Nephron progenitor cell (in vitro differentiated cells): ENCODE measurements at places on chromosomes 11 and 22.
A peak's percentile ranks its signal among the peaks of the same experiment; 100 is the strongest.

- DNase-seq = peak; percentile 22
Observed at GRCh38 chr22:32309585-32310251, 47.9 kb upstream of the RFPL3 start.

DNA sequence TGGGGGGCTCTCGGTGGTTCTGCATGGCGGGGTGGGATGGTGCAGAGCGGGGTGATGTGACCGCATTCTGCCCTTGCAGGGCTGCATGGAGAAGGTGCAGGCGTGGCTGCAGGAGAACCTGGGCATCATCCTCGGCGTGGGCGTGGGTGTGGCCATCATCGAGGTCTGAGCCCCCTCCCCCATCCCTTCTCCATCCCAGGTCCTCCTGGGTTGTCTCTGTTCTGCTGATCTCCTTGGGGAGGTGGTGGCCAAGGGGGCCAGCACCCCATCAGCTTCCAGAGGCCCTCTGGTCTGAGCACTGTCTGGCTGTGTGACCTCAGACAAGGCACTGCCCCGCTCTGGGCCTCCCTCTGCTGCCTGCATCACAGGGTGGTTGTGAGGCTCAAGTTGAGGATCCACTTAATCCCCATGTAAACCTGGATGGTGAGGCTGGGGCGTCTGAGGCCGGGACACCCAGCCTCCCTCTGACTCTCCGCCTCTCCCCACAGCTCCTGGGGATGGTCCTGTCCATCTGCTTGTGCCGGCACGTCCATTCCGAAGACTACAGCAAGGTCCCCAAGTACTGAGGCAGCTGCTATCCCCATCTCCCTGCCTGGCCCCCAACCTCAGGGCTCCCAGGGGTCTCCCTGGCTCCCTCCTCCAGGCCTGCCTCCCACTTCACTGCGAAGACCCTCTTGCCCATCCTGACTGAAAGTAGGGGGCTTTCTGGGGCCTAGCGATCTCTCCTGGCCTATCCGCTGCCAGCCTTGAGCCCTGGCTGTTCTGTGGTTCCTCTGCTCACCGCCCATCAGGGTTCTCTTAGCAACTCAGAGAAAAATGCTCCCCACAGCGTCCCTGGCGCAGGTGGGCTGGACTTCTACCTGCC lies 53.3 kb downstream of the CD82 start:
- no peak for DNase-seq

DNA sequence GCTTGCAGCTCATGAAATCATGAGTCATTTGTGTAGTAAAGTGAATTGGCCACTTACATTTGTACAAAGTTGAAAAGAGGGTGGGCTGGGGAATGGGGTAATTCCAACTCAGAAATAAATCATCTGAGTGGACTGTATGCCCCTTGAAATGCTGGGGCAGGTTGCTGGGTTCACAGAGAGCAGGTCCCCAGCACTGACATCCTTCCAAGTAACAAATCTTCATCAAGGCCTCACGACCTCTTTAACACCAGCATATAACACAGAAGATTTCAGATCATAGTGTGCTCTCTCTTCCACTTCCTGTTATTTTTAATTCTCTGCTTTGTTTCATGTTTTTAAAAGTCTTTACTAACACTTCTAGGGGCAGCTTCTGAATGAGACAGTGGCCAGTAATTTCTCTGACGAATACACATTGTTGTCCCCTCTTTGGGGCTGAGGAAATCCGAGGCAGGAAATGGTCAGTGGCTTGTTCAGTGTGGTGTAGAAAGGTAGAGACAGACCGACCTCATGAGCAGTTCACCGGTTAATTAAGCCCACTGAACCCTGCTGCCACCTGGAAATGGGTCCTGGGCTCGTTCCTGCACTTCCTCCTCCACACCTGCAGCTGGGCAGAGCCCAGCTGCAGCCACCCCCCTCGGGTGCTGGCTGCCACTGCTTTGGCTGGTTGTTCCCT lies 127.7 kb downstream of the MAML2 start:
- DNase-seq = peak; percentile 19

GRCh38 chr11:122201106-122201505 lies 85.1 kb upstream of the BLID start:
- no peak for DNase-seq

- no peak for DNase-seq
Observed at GRCh38 chr11:101211407-101211975, 81.9 kb upstream of the PGR start.

- DNase-seq = no peak
Observed at GRCh38 chr11:127385071-127385470, 384.5 kb upstream of the KIRREL3 start.

DNA sequence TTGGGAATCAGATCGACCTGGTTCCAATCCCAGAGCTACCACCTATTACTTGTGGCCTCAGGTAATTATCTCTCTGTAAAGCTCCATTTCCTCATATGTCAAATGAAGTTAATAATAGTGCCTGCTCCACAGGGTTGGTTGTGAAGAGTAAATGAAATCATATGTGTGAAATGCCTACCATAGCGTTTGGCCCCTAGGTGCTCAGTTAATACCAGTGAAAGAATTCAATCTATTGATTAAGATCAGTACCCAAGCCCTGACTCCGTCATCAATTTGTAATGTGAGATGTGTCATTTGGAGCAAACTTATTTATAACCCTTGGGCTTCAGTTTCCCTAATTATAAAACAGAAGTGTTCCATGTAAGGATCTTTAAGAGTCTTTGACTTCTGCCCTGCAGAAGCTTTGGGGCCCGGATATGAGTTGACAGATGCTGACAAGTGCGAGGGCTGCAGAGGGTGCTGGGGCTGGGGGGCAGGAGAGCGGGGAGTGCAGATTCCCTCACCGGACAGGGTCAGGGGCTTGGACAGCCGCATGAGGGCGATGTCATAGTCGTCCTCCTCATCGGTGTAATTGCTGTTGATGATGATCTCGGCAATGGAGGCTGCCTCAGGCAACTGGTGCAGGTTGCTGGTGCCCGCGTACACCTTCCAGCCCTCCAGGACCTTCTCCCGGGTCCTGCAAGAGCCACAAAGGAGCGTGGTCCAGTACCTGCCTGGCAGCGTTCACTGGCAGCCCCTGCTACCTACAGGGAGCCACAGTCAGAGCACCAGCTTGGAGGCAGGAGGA lies 20.9 kb downstream of the TMPRSS13 start:
- no peak for DNase-seq

GRCh38 chr11:120243221-120243620 lies 3.3 kb downstream of the POU2F3 start:
- no peak for DNase-seq

GRCh38 chr22:49010901-49011300 lies 816.8 kb downstream of the BRD1 start:
- no peak for DNase-seq

DNA sequence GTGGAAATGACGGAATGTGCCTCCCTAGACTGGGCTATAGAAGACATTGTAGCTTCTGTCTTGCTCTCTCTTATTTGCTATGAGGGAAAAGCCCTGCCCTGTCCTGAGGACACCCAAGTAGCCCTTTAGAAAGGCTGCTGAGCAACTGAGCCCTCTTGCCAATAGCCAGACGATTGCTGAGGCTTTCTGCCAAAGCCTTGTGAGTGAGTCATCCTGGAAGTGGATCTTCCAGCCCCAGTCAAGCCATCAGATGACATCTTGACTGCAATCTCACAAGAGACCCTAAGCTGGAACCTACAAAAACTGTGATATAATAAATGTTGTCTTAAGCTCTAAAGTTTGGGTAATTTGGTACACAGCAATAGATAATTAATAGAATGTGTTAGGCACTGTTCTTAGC lies 3.9 kb upstream of the TRAF6 start:
- no peak for DNase-seq

GRCh38 chr22:45105281-45105702 lies 58.4 kb upstream of the NUP50 start:
- no peak for DNase-seq

- DNase-seq = no peak
Observed at GRCh38 chr22:46513908-46514550, 23.4 kb downstream of the CELSR1 start.

- DNase-seq = no peak
Observed at GRCh38 chr11:75945947-75946346, 130.9 kb downstream of the UVRAG start.

GRCh38 chr22:36714110-36714509 lies 10.6 kb upstream of the CACNG2 start:
- no peak for DNase-seq
